ENCODE measurements at places on chromosomes 5 and 9. TPM values are rescaled to one million over a fixed set of nuclear protein-coding genes. Genes with fewer than 3 reads are reported as not detected.

Gene IFNA21
- not detected for total RNA-seq

Gene MLANA
- not detected for total RNA-seq

Gene FAM151B
- total RNA-seq = 4.3 TPM

Gene TIMD4
- not detected for total RNA-seq

Gene CREBRF
- total RNA-seq = 1.4 TPM

Gene SLC34A1
- not detected for total RNA-seq

Gene PPP1R26
- 9.6 TPM for total RNA-seq

Gene SLC6A3
- not detected for total RNA-seq

Gene PCDHA4
- 0.58 TPM for total RNA-seq

Gene AGXT2
- total RNA-seq = not detected

Gene AQP3
- total RNA-seq = 0.43 TPM

Gene SPIN1
- 164 TPM for total RNA-seq

Gene SH2D3C
- not detected for total RNA-seq

Gene IFNB1
- not detected for total RNA-seq
